ENCODE measurements at places on chromosomes 3 and 15. TPM values are rescaled to one million over a fixed set of nuclear protein-coding genes. Genes with fewer than 3 reads are reported as not detected.

GRCh38 chr3:33006571-33007286, 55.3 kb downstream of the CCR4 start:
- no peaks in the 10 kb centered on the region for H3K4me1 ChIP-seq
- no peak overlapping the region for H3K27ac ChIP-seq
- DNase-seq = no peak
- no peaks in the 10 kb centered on the region for H3K27me3 ChIP-seq
- no peaks in the 10 kb centered on the region for H3K36me3 ChIP-seq

DNA sequence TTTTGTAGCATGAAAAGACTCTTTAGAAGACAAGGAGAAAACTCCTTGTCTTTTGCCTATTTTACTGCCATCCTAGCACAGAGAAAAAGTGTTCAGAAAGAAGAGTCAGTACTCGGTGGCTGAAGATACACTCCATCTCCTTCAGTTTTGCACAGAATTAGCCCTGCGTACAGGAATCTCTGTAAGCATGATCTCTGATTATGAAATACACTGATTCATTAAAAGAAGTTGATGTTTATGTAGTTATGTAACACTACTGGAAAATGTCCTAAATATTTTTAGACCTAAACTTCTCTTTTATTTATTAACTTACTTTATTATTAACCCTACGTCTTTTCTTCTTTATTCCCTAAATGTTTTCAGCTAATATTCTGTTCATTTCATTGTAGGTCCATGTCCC, 138.4 kb downstream of the LEKR1 start:
- no peaks in the 10 kb centered on the region for H3K36me3 ChIP-seq
- DNase-seq = no peak
- H3K27ac ChIP-seq = no peak overlapping the region
- H3K4me1 ChIP-seq = no peaks in the 10 kb centered on the region

DNA sequence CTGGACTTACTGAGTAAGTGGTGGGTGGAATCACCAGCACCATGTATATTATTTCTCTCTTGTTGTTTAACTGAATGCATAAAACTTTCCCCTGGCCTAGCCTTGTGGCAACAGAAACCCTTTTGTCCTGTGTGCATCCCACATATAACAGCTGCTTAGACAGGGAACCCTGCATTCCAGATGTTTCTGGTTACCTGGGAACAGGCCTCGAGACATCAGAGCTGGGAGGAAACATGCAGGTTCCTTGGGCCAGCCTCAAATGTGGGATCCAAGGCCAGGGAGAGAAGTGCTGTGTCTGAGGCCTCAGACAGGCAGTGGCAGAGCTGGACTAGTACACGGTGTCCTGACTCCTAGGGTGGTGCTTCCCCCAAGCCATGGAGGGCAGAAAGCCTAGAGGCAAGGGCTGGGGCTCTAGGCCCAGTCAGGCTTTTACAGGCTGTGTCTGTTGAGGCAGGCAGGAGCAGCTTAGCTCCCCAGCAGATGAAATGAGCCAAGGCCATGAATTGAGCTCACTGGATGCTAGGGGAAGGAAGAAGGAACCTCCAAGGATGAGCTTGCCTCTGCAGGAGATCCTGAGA, 57.7 kb downstream of the ITGA11 start:
- no peaks in the 10 kb centered on the region for H3K36me3 ChIP-seq
- no peak for DNase-seq
- H3K27me3 ChIP-seq = no peaks in the 10 kb centered on the region
- no peak overlapping the region for H3K27ac ChIP-seq

The ITIH4 gene
- total RNA-seq = 5.4 TPM

The MANF gene
- total RNA-seq = 9.8 TPM

The PRICKLE2 gene
- total RNA-seq = 36.9 TPM

The PCOLCE2 gene
- 38.5 TPM for total RNA-seq
